Hematopoietic multipotent progenitor cell treated with erythropoietin and hydrocortisone succinate and interleukin-3 and kit ligand, for 15 days (in vitro differentiated cells): ENCODE measurements at places on chromosomes 12 and 14.

- DNase-seq, result no peak
These were observed 12.3 kb upstream of the TFCP2 start for GRCh38 chr12:51185171-51185717.

DNA sequence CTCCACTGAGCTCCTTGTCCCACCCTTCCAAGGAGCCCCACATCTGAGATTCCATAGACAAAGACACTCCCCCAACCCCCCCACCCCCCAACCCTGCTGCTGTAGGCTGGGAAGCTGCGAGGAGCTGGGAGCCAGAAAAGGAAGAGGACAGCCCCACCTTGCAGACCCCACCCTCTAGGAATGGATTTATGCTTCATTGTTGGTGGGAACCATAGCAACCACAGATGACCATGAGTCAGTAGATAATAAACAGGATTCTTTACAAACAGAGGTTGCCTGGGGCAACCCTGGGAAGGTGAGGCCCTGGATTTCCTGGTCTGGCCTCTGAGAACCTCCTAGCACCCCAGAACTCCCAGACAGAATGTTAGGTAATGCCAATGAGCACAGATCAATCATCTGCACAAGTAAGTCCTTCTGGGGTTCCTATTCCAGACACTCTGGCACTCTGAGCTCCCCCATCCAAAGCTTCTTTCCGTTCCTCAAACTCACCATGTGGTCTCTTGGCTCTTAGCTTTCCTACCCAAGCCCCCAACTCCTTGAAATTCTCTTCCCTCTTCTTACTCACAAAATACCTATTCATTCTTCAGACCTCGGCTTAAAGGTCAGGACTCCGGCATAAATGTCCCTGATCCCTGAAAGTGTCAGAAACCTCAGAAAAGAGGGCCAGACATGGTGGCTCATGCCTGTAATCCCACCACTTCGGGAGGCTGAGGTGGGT lies 15.2 kb upstream of the PLEKHG6 start:
- no peak for DNase-seq

DNA sequence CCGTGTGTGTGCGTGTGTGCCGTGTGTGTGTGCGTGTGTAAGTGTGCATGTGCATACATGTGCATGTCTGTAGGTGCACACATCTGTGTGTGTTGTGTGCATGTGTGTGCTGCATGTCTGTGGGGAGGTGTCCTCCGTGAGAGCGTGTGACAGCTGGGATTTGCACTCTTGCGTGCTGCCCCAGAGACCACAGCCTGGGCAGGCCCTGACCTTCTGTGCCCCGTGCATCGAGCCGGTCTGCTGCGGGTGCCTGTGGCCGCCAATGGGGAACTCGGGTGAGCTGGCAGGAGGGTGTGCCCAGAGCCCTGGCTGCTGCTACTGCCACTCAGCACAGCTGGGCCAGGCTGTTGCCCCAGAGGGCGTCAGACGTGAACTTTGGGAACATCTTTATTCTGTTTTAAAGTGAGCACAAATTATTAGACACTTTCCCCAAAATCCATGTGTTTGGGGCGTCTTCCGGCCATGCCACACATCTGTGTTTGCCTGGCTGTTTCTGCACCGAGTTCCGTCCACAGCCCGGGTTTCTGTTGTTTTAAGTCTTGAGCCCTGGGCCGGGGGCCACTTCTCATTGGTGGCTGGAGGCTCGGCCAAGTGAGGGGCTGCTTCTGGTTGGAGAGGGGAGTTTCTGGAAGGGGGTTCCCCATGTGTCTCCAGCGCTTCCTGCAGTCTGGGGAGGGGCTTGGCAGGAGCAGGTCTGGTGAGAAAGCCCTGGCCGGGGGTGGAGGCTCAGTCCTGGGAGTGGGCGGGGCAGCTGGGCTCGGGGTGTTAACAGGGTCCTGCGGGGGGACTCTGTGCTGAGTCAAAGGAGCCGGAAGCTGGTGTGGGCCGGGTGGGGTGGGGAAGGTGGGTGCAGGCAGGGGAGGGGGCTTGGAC lies 7.6 kb downstream of the CEP170B start:
- no peak for DNase-seq

DNA sequence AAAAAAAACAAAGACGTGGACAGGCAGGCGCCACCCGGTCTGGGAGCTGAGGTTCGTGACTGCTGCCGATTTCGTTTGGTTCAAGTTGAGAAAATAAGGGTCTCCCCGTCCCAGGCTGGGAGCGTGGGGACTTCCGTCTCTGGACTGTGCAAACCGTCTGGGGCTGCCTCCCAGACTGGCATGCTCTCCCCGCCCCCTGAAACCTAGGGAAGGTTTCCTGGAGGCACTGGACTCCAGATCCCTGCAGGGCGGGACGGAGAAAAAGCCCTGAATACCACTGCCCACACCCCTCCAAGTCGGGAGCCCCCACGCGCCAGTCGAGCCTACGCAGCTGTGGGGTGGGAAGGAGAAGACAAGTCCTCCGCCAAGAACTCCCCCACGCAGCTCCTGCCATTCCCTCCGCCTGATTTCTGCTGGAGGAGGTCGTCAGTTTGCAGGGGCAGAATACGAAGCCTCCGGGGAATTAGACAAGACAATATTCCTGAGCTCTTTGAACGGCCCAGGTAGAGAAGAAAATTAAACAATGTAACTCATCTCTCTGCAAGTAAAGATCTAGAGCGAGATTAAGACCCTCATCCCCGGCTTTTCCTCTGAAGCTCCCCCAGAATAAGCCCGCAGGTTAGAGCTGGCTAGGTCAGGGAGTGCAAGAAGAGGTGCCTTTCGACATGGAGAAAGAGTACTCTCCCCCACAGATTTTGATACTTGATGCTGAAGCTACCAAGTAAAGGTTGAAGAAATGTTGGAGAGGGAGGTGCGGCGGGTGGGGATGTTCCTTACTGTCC lies 10.4 kb upstream of the HOXC13 start:
- DNase-seq, result no peak

GRCh38 chr12:19166956-19167355 lies 37.4 kb downstream of the PLEKHA5 start:
- DNase-seq, result no peak

GRCh38 chr14:102239231-102239630 lies 65.7 kb downstream of the MOK start:
- no peak for DNase-seq

DNA sequence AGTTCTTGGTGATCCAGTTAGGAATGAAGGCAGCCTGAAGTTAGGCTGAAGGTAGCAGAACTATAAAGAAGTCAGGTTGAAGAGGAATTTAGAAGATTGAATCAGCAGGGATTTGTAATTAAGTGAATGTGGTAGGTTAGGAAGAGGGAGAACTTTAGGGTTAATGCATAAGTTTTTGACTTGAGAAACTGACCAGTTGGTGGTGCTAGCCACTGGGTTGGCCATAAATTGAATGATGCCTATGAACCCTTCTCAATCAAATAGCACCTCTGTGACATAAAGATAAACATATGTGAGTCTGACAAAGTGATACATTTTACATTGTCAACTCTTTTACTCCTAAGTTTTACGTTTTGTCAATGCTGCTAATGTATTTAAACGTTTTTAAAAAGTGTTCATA lies 290.6 kb upstream of the NAV3 start:
- DNase-seq, result no peak
